ENCODE measurements at places on chromosomes 7 and 10.

DNA sequence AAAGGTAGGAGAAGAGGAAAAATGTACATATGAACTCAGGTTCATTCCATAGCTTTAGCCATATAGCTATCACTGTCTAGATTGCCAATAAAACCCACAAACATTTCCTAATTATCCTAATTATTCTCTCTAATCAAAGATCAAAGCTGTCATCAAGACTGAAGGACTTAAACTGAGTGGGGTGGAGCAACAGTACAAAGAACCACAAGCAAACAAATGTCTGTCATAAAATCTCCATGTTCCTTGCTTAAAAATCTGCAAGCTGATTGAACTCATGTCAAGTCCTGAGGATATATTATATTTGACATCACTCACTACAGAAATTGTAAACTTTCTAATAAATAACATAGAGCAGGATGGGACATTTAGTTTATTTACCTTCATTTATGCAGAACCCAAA, 315.9 kb downstream of the SNX13 start:
- DNase-seq, result no peak

DNA sequence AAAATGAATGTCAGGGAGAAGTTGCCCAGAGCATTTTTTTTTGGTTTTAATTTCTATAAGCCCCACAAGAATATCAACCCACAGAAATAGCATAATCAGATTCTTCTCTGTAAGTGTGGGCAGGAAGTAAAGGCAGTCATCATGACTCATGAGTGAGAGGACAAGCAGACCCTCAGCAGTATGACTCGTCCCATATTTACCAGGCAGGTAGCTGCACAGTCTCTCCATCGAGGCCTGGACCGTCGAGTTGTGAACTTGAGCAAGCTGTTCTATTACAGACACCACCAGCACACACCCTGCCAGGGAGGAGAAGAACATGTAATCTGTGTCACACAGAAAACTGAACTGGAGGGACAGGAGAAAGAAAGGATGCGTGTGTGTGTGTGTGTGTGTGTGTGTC, 37.8 kb downstream of the AOAH start:
- peak; percentile 37 for DNase-seq

GRCh38 chr10:73019100-73019499, 64.5 kb upstream of the PLA2G12B start:
- DNase-seq, result no peak

- DNase-seq, result no peak
Observed at GRCh38 chr10:84525120-84525806, 196.9 kb downstream of the CCSER2 start.

- peak; percentile 55 for DNase-seq
Observed at GRCh38 chr10:80382989-80383388, 25.4 kb upstream of the PRXL2A start.

- no peak for DNase-seq
Observed at GRCh38 chr10:30553626-30554439, 75.7 kb downstream of the LYZL2 start.

- DNase-seq, result no peak
Observed at GRCh38 chr10:71982269-71983178, 18.3 kb downstream of the CHST3 start.

- no peak for DNase-seq
Observed at GRCh38 chr7:142469696-142470543, 212.1 kb upstream of the PRSS58 start.

GRCh38 chr10:34612446-34612845, 202.7 kb downstream of the PARD3 start:
- no peak for DNase-seq

GRCh38 chr7:39413636-39414223, 152.5 kb upstream of the YAE1 start:
- DNase-seq, result no peak

DNA sequence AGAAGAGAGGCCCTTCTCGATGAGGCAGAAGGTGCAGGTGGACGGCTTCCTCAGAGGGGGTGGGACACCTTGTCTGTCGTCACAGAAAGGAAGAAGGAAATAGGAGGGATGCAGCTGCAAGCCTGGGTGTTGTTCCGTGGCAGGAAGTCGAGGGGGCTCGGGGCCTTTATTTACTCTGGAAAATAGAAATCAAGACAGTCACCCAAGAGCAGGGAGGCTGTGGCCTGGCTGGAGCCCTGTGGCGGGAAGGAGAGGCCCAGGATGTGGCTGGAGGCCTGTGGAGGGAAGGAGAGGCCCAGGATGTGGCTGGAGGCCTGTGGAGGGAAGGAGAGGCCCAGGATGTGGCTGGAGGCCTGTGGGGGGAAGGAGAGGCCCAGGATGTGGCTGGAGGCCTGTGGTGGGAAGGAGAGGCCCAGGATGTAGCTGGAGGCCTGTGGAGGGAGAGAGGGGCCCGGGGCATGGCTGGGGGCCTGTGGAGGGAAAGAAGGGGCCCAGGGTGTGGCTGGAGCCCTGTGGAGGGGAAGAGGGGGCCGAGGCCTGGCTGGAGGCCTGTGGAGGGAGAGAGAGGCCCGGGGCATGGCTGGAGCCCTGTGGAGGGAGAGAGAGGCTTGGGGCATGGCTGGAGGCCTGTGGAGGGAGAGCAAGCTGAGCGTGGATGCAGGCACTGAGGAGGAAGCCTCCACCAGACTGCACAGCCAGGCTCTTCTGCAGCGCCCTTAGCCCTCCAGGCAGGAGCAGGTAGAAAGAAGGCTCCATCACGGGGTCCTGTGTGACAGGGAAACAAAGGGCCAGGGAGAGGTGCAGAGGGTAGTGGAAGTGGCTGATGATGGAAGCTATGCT, 97.3 kb upstream of the SFMBT2 start:
- no peak for DNase-seq

DNA sequence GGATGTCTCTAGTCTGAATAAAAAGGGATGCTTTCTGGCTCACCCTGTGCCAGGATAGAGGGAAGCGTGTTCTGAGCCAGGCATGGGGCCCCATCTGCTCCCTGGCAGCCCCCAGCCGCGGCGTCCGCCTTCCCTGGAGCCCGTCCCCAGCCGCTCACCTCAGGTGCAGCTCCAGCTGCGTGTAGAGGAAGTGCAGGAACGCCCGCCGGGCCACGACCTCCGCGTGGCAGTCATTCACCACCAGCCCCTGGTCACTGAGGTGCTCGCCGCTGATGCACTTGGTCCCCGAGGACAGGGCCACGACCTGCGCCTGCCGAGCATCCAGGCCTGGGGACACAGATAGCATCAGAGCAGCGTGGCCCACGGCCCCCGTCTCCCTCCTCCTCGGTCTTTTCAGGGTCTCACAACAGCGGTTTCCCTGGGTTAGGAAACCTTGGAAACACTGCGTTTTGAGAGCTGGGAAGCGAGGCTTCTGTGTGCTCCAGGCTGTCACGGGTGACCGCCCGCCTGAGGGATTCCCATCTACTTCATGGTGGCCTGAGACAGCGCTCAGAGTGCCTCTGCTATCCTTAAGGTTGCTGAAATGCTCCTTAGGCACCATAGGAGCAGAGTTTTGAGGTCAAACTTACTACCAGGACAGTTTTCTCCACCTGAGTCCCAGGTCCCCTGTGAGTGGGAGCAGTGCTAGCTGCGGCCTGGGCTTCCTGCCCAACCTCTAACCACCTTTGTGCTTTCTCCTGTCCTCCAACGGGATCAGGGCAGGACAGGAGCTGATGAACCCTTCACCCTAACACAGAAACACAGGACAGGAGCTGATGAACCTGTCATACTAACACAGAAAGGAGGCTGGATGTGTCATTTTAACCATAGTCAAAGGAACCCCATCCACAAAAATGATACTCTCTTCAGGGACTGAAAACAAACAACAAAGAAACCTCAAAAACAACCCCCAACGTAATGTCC, 186.1 kb downstream of the WDR37 start:
- DNase-seq, result no peak

All from ACHN (cell line).